RKO (cell line): ENCODE measurements at places on chromosomes 7 and 10.

DNA sequence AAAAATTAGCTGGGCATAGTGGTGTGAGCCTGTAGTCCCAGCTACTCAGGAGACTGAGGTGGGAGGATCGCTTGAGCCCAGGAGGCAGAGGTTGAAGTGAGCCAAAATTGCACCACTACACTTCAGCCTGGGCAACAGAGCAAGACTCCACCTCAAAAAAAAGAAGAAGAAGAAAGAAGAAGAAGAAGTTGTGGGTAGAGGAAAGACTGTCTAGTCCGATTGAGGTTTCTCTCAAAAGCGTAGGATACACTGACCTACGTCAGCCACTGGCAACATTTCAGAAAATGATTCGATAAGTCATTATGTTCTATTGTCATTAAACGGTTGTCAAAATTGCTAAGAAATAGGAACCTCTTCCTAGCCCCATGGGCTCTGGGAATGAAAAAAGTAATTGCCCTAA, 22.3 kb upstream of the RHBDD2 start:
- no peak for DNase-seq

- no peak for DNase-seq
Measured at GRCh38 chr10:123882177-123882576, 9.4 kb downstream of the CPXM2 start.

DNA sequence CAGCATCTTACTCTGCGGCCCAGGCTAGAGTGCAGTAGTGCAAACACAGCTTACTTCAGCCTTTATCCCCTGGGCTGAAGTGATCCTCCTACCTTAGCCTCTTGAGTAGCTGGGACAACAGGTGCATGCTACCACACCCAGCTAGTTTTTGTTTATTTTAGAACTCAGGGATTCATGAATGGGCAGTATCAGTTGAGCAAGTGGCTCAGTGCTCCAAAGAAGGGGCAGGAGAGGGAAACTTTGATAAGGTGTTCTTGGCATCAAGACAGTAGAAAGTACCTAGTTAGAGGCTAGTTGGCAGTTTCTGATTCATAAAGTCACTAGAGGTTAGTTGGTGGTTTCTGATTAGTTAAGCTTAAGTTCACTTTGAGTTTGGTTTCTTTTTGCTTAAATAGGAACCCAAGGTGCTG, 18.4 kb downstream of the TRIM24 start:
- no peak for DNase-seq

DNA sequence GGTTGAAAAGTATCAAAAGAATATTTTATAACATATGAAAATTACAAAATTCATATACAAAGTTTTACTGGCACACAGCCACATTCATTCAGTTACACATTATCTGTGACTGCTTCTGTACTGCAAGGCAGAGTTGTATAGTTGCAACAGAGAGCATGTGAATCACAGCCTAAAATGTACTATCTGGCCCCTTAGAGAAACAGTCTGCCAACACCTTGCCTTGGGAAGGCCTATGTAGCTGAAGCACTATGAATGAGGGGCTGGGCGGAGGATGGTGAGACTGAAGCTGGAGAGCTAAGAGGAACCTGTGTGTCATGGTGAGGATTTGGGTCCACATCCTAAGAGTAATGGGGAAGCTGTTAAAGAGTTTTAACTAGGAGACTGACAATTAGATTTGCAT, 35.7 kb downstream of the PDZD8 start:
- DNase-seq: no peak

DNA sequence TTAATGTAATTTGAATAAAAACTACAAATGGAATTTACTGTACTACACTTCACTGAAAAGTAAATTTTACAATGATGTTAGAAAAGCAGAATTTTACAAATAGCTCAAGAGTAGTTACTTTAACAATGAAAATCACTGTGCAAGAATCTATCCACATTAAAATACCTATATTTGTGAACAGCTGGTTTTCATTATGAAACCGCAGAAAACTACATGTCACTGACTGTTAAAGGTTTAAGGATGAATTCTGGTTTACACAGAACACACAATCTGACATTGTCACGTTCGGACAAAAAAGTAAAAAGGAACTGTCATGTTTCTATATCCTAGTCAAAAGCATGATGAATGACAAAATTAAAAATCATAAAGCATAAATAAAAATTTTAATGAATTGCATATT, 415.3 kb upstream of the PRKCQ start:
- DNase-seq: no peak

- DNase-seq: no peak
Measured at GRCh38 chr10:13673156-13673555, 86.4 kb downstream of the PRPF18 start.

DNA sequence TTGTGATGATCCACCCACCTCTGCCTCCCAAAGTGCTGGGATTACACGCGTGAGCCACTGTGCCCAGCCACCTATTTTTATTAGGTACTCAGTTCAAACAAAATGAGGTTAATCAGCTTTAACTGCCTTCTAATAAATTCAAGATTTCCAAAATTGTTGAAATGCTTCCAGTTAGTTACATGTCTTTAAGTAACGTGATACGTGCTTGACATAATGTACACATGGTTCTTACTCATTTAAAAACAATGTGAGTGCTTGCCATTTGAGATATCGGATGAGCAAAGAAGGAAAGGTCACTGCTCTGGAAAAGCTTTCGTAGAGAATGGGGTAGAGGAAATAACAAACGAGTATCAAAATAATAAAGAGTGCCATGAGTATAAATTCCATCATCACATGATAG, 83.6 kb downstream of the KMT2E start:
- peak; percentile 37 for DNase-seq

DNA sequence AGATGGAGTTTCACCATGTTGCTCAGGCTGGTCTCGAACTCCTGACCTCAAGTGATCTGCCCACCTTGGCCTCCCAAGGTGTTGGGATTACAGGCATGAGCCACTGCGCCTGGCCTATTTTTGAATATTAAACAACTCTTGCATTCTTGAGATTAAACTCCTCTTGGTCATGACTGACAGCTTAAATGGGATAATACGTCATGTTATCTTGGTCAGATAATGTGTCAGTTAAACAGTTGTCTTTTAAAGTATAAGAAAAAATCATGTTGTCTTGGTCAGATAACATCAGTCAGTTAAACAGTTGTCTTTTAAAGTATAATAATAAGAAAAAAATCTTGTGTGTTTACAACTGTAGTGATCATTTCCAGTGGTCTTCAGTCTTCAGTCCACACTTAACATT, 73.6 kb upstream of the SYPL1 start:
- no peak for DNase-seq

GRCh38 chr7:155430606-155431005, 27.3 kb upstream of the EN2 start:
- DNase-seq: no peak

DNA sequence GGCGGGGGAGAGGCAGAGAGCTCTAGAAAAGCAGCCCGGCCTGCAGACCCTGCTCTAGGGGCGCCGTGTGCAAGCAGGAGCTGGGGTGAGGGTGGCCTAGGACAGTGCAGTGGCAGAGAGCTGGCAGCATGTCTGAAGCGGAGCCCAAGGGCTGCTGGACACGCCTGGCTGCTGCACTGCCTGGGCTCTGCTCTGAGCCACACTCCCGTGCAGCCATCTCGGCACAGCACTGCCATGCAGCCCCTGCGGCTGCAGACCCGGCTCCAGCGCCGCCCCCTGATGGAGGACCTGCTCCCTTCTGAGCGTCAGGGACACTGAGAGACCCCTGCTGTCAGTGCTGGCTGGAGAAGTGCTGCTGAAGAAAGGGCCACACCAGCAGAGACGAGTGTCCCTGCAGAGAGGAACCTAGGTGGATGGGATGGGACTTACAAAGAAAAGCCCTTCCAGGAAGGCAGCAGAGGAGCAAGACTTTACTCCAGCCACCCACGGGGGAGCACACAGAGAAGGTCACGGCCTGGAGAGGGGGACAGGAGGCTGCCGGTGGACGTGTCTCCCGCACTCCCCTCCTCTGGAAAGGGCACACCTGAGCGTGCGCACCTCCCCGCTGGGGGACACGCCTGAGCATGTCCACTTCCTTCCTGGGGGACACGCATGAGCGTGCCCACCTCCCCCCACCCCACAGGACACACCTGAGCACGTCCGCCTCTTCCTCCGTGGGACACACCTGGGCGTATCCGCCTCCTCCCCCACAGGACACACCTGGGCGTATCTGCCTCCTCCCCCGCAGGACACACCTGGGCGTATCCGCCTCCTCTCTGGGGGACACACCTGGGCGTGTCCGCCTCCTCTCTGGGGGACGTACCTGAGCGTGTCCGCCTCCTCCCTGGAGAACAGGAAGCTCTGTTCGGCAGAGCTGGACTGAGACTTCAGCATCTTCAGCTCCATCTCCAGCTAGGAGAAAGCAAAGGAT, 252.9 kb downstream of the MAD1L1 start:
- no peak for DNase-seq

DNA sequence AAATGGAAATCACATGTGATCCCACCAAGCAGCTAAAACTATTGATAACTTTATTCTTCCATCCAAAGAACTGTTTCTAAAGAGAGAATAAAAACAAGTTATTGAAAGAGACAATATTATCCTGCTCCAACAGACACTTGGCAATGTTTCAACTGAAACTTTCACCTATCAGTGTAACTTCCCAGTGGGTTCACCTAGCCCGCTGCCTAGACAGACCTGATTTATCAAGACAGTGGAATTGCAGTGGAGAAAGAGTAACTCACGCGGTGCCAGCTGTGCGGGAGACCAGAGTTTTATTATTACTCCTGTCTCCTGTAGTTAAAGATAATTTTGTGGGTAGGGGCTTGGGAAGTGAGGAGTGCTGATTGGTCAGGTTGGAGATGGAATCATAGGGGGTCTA, 199.8 kb downstream of the AHR start:
- no peak for DNase-seq
